NCI-H1105 (cell line): ENCODE measurements at places on chromosomes 11 and 22.
A peak's percentile ranks its signal among the peaks of the same experiment; 100 is the strongest.

DNA sequence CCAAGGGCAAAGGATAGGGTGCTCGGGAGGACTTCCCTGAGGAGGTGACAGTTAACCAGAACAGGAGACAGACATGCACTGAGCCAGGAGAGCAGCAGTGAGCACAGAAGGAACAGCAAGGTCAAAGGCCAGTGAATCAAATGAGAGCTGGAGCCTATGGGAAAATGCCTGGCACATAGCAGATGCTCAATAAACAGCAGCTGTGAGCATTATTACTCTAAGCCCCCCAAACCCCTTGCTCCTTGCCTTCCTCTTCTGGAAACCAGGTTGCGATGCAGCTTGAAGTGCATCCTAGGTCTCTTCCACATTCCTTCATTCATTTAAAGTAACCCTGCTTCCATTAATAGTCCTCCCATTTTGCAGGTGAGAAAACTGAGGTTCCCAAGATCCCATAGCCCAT is 13.0 kb downstream of the ELFN2 start:
- DNase-seq: no peak

DNA sequence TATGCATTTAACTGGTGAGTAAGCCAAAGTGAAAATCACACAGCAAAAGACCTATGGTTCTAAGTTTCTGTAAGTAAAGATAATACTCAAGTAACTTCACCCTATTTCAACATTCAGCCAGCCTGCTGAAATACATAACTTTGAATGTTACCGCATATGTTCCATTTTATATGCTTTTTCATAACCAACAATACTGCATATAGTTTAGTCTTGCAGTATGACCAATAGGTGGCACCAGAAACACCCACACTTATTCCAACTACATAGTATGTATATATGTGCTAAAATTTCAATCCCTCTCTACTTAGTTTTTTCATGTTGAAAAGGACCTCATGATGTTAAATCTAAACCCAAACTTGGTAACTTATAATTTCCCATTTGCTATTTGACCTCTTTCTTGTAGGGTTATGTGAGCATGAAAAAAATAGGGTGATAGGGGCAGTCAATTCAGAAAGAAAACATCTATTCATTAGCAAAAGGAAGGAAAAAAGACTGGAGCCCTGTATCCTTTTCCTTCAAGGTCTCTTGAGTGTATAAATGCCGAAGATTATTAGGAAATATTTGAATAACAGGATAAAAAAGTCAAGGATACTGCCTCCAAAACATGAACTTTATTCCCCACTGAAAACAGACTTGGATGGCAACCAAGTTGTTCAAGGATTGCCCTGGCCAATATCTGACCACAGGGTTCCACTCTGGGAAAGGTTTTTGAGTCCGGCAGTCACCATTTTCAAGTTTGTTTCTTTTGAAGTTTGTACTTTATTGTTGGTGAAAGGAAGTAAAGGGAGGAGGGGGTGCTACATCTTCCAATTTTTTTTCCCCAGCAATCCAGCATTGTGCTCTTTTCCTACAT is 23.8 kb upstream of the FZD4 start:
- DNase-seq: peak; percentile 15

- no peak for DNase-seq
These were observed 5.4 kb downstream of the WNT7B start for GRCh38 chr22:45971408-45972028.

DNA sequence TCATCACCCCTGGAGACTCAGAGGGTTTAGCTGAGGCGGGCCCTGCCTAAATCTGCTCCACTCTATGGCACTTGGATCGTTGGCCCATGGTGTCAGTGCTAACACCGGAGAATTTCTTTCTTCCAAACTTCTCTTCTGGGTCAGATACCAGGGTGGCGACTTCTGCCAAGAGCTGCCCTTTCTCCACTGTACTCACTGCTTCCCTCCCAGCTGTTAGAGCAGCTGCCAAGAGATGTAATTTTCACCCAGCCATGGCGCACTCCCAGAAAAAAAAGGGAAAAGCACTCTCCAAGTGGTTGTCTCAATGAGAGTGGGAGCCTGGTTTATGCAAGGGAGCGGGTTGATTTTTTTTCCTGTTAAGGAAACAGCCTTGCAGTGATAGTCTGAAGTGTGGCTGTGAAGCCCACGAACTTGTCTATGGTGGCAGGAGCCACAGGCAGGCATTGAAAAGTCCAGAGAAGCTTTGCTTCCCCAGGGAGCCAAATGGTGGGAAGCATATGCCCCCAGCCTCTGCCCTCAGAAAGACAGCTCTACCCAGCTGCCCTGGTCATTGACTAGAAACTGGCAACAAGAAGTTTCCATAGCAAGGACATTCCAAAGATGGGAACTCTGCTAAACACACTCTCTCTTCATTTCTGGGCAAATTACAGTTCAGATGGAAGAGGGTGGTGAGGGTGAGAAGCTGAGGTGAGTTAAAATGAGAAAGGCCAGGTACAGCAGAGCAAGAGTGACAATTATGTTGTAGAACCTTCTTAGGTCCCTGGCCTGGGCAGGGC is 10.7 kb downstream of the PCSK7 start:
- peak; percentile 9 for DNase-seq

GRCh38 chr11:88428959-88429358 is 91.4 kb upstream of the CTSC start:
- no peak for DNase-seq

DNA sequence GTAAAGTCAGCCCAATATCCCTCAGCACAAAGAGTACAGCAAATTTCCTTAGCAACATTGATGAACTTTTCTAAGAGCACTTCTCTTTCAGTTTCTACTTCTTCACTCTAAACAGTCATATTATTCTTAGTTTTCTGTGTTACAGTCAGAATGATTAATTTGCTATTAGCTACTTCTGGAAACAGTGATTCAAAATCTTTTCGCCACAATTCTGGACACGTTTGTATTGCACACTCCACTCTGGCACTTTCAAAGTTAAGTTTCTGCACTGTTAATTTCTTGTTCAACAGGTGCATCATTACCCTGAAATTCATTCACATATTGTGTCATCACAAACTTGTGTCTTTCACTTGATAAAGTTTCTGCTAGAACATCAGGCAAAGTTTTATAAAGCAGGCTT is 22.5 kb downstream of the ABTB2 start:
- no peak for DNase-seq

DNA sequence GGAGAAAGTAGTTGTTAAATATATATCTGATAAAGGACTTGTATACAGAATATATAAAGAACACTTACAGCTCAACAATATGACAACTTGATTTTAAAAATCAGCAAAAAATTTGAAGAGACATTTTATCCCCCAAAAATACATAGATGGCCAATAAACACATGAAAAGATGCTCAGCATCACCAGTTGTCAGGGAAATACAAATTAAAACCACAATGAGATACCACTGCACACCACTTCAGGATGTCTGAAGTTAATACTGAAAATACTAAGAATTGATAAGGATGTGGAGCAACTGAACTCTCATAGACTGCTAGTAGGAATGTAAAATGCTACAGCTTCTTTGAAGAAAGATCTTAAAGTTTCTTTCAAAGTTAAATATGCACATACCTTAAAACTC is 49.2 kb downstream of the KREMEN1 start:
- DNase-seq: no peak

- no peak for DNase-seq
These were observed 107.8 kb downstream of the FAR1 start for GRCh38 chr11:13776134-13776815.

DNA sequence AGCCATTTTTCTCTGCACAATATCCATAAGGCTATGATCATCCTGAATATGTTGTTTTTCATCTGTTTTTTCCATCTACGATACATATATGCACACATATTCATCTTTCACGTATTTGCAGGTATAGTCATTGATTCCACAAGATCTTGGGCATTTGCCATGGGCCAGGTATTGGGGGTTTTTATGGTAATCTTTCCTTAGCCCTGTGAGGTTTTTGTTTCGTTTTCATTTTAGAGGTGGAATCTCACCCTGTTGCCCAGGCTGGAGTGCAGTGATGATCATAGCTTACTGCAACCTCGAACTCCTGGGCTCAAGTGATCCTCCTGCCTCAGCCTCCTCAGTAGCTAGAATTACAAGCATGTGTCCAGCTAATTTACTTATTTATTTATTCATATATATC is 20.0 kb downstream of the CD6 start:
- DNase-seq: no peak

DNA sequence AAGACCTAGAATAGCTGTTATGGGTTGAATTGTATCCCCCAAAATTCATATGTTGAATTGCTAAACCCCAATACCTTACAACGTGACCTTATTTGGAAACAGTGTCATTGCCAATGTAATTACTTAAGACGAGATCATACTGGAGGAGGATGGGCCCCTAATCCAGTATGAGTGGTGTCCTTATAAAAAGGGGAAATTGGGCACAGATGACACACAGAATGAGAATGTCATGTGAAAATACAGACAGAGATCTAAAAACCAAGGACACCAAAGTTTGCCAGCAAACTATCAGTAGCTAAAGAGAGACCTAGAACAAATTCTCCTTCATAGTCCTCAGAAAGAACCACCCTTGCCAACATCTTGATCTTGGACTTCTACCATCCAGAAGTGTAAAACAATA is 127.7 kb downstream of the ATXN10 start:
- DNase-seq: no peak

GRCh38 chr22:46240506-46240905 is 9.6 kb downstream of the CDPF1 start:
- DNase-seq: no peak

- DNase-seq: peak; percentile 27
These were observed 19.3 kb upstream of the SHISAL1 start for GRCh38 chr22:44331881-44332714.

DNA sequence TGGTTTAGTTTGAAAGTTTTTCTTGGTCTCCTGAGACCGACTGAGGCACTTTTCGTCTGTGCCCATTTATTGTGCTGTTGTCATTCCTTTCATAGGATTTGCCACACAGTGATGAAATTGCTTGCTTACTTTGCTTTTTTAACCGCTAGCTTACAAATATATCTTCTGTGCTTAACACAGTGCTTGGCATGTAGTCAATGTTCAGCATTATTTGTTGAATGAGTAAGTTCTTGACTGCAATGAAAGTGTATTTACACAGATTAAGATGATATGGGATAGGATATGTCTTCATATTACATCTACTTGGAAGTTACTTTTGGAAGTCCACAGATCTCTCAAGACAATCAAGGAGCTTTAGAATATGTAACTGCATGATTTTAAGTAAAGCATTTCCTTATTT is 91.2 kb downstream of the GRIA4 start:
- no peak for DNase-seq

GRCh38 chr11:102457056-102457677 is 4.6 kb upstream of the TMEM123 start:
- DNase-seq: no peak

DNA sequence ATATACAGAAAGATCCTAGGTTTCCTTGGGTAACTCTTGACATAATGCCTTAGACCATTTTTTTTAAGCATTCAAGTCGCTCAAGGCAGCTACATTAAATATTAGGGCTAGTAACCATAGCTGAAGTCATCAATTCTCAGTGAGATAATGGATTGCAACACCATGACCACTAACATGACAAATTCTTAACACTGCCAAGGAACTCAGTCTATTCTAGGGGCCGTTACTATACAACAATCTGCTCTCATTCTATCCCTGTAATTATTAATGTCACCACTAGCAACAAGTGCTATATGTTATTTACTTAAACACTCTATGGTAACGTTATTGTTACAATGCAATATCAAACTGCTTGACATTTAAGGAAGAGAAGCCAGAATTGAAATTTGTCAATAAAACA is 3.2 kb upstream of the STK33 start:
- no peak for DNase-seq

DNA sequence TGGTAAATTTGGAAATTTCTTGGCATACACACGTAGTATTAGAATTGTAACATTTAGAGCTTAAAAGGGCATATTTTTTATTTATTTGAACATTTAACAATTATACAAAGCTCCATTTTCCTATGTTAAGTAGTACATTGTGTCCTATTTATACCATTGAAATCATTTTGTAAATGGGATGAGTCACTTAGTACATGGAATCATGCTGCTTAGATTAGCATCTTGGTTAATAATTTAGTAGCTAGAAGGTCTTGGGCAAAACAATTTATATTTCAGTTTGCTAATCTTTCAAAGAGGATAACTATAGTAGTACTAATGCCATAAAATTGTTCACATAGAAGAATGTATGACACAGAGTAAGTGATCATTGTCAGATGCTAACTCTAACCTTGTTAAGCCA is 450.1 kb upstream of the LUZP2 start:
- no peak for DNase-seq

GRCh38 chr11:65710421-65710820 is 1.6 kb upstream of the KAT5 start:
- no peak for DNase-seq
